ENCODE measurements at places on chromosomes 13 and 19.

- no peak for DNase-seq
Observed at GRCh38 chr13:97394542-97394941, 39.4 kb upstream of the RAP2A start.

GRCh38 chr19:33661336-33661735 is 39.6 kb downstream of the CHST8 start:
- no peak for DNase-seq

DNA sequence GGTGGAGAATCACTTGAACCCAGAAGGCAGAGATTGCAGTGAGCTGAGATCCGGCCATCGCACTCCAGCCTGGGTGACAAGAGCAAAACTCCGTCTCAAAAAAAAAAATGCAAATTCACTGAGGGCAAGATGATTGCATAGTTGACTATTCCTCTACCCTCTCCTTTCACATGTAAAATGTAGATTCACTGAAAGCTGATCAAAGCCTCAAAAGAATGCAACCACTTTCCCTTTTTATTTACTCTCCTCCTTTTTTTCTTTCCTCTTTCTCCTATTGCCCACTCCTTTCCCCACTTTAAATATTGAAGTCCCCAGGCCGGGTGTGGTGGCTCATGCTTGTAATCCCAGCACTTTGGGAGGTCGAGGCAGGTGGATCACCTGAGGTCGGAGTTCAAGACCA is 6.3 kb downstream of the TEX101 start:
- no peak for DNase-seq

DNA sequence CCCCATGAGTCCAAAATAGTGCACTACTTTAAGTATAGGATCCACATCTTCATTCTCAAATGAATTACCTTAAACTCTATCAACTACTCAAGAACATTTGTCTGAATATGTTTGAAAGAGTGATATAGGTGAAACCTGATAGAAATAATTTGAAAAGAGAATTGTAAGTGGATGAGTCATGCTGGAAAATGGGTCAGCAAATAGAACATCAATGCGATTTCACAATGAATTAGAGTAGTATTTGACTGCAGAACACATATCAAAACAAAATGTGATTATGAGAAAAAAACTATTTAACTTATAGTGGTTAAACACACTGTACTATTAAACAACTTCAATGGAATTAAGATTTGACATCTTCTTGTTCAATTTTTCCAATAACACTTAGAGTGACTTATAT is 300.6 kb upstream of the KLHL1 start:
- no peak for DNase-seq

GRCh38 chr13:112521073-112521685 is 66.8 kb downstream of the TUBGCP3 start:
- DNase-seq, result no peak

DNA sequence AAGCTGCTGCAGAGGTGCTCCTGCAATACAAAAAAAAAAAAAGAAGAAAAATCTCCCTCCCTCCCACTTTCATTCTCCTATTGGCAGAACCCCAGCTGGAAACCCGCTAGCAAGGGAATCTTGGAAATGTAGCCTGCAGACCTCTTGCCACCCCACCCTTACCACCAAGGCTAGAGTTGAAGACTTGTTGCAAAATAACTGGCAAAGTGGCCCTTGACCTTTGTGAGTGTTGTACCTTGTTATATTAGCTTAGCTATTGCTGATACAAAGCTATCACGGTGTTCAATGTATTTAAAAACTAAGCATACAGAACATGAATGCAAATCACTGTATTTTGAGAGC is 57.5 kb upstream of the KCTD4 start:
- no peak for DNase-seq

- no peak for DNase-seq
Observed at GRCh38 chr19:7067716-7068115, 1.8 kb upstream of the ZNF557 start.

Measured in dorsolateral prefrontal cortex (tissue), 122 donors.